ENCODE measurements at places on chromosomes 12 and 14.

DNA sequence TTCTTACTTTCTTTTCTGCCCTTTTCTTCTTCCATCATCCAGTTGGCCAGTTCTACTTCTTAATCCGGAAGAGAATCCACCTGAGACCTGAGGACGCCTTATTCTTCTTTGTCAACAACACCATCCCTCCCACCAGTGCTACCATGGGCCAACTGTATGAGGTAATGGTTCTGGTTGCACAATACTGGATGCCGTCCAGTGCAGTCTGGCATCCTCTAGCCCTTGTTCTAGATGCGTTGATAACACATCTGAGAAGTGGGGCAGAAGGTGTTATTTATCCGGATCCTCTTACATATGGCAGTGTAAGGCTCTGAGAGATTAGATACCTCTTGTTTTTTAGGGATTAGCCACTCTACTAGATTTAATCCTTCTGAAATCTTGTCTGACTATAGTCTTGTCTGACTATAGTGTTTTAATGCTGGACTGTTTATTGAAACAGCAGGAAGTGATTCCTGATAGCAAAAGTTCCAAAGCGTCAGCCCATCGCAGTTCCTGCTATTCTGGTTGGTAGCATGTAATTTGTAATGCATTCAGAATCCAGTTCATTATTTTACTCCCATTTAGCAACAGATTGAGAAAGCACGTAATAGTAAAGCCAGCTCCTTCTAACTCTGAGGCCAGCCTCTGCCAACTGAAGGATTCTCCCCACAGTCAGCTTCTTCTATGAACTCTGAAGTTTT lies 7.9 kb downstream of the GABARAPL1 start:
- DNase-seq: no peak

DNA sequence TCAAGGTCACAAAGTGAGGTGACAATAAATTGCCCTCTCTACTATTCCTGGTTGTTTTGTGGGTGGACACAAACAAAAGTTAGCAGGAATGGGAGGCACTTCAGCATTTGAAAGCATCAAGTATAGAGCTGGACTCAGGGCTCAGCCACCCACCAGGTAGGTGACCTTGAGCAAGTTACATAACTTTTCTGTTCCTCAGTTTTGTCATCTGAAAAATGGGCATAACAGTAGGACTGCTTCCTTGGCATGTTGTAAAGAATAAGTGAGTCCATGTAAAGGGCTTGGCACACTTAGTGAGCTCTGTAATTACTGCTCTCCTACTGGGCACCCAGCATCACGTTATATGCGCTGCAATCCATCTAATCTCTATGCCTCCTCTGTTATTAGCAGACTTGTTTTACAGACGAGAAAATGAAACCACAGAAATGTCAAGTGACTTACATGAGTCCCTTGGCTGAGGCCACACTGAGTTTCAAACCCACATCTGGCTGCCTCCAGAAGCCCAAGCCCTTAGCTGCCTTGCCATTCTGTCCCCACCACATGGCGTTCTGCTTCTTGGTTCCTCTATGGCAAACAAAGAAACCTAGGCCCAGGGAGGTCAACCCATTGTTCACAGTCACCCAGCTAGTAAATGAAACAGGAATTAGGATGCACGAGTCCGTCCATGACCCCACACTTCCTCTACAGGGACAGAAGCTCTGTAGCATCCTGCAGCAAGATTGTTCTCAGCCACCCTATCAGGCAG lies 63.2 kb upstream of the SLC24A4 start:
- DNase-seq: no peak

DNA sequence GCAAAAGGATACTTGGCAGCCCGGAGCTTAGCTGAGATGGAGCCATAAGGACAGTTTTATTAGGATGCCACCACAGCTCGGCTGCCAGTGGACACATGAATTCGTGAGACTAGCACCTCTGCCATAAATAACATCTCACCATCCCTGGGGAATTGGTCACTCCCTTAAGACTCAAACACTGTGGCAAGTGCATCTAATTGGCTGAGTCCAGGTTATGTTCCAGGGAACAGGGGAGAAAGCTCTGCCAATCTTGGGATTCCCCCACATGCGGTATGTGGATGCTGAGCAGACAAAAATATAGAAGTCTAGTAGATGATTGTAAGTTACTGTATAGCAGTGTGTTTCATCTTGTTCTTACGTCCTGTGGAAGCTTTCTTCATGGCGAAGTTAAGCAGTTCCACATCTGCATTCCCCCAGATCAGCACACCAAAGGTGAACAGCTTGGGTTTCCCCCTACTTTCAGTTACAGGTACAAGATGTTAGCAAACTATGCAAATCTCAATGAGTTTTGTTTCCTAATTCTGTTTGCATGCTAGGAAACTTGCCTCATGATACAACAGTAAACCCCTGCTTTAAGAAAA lies 131.1 kb downstream of the ETV6 start:
- no peak for DNase-seq

GRCh38 chr14:61493239-61493638 lies 171.9 kb downstream of the PRKCH start:
- peak; percentile 77 for DNase-seq
